ENCODE measurements at places on chromosomes 2 and 18.
A peak's percentile ranks its signal among the peaks of the same experiment; 100 is the strongest.

DNA sequence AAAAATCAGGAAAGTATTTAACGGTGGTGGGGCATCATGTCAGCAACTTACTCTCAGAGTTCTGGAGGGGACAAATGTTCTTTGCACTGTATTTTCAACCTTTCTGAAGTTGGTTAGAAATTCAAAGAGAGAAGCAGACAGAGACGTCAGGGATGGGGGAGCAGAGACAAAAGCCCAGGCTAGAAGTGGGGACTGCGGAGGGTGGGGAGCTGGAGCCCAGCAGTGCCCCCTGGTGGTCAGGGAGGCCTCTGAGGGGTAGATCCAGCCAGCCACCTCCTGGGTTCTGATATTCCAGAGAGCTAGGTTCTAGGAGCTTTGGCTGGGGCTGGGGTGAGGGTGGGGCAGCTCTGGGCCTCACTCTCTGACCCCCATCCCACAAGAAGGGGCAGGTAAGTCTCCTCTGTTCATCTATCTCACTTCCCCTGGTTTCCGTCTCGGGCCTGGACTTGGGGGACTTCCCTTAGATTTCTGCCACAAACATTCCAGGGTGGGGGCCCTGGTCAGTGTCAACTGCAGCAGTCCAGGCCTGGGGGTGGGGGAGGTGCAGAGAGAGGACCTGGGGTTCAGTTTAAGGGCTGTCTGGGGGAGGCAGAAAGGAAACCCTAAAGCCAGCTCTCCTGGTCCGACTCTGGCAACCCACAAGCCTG, 8.9 kb downstream of the TNS1 start:
- DNase-seq: no peak

- no peak for DNase-seq
These were observed 94.4 kb upstream of the TSPYL6 start for GRCh38 chr2:54350426-54350825.

GRCh38 chr2:98486374-98486981, 41.8 kb downstream of the INPP4A start:
- DNase-seq: no peak

DNA sequence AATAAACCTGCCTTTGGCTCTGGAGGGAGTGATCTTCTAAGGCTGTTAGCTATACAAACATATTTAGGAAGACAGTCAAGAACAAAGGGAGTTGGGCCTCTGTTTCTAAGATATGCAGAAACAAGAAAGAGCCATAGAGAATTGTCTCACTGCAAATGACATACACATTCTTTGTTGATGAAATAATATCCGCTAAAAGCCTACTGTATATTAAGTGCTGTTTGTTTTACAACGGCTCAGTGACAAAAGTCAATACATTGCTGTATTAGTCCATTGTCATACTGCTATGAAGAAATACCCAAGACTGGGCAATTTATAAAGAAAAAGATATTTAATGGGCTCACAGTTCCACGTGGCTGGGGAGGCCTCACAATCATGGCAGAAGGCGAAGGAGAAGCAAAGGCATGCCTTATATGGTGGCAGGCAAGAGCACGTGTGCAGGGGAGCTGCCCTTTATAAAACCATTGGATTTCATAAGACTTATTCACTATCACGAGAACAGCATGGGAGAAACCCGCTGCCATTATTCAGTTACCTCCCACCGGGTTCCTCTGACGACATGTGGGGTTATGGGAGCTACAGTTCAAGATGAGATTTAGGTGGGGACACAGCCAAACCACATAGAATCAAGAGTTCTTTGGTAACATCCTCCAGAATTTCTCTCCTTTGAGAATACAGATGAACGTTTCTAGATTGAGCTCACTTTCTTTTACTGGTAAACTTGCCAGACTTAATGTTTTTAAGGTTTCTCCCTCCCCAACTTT, 157.8 kb downstream of the PIK3C3 start:
- no peak for DNase-seq

- DNase-seq: no peak
These were observed 17.4 kb downstream of the SCN2A start for GRCh38 chr2:165256618-165257017.

DNA sequence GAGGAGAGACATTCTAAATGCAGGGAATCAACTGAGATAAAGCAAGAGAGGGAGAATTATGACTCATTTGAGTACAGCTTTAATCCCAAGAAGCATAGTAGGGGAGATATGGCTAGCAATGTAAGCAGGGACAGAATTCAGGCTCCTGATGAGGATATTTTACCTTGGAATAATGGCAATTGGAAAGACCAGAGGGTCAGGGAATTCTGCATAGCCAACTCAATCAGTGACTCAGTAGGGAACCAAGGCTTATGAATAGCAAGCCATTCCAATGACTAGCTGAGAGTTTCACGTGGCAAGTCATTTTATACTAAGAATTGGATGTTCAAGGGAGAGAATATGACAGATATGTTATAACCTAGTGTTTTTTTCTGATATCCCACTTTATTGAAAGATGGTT, 563.8 kb upstream of the NETO1 start:
- no peak for DNase-seq

GRCh38 chr2:8567469-8568260, 114.2 kb upstream of the ID2 start:
- DNase-seq: no peak

- no peak for DNase-seq
These were observed 203.8 kb upstream of the SIX2 start for GRCh38 chr2:45212953-45213635.

- no peak for DNase-seq
These were observed 343.1 kb downstream of the CBLN2 start for GRCh38 chr18:72201032-72201431.

DNA sequence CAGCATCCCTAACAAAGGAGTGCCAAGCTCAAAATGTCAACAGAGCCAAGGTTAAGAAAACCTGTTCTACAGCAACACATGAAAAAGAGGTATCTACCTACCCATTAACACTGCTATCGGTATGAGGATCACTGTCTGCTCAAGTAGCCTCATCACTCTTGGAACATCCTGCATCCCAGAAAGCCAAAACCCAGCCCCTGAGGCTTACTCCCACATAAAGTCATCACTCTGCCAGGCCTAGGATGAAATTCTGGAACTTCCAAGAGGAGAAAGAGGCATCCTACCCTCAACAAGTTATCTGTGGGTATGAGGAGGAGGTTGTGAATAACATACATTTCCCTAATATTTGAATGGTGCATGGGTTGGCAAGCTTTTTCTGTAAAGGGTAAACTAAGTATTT, 25.5 kb downstream of the CDH2 start:
- no peak for DNase-seq

DNA sequence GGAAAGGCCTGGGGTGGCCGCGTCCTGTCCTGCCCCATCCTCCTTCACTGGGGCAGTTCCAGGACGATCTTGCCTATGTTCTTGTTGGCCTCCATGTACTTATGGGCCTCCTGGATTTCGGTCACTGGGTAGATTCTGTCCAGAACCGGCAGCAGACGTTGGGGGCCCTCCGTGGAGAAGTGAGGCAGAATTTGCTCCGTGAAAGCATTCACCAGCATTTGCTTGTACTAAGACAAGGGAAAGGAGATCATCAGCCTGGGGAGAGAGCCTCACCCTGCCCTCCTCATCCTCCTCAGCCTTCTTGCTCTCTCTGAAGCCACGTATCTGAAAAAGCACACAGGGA, 1.4 kb upstream of the SF3B6 start:
- no peak for DNase-seq

- DNase-seq: no peak
These were observed 221.6 kb downstream of the GPD2 start for GRCh38 chr2:156657809-156658208.

- peak; percentile 10 for DNase-seq
These were observed 39.5 kb upstream of the NRP2 start for GRCh38 chr2:205642599-205643356.

GRCh38 chr2:3487028-3487425, 32.3 kb downstream of the ADI1 start:
- DNase-seq: no peak

DNA sequence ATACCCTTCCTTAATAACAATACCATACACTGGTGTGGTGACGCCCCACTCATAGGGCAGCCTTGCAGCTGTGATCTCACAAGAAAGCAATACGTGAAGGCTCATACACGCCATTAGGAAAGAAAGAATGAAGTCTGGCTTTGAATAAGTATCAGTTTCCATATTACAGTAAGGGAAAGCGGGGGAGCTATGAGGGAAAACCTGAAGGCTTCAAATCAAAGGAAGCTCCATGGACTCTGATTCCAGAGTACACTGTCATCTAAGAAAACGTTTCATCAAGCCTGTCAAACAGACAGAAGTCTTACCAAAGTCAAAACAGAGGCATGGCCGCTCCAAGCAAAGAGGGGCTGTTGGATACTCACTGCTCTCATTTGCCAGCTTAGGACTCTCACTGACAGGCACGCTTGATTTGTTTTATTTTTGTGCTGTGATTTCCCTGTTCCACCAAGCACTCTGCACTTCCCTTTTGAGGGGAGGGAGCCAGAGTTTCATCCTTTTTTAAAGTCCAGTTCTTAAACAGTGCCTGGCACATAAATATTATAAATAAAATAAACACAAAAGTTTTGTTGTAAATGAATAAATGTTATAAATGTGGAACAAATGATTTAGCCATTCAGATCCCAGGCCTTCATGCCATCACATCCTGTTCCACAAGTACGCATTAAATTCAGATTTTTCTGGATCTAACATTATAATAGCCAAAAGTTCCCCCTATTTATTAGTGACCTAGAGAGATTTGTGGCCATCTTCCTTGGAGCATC, 221.2 kb downstream of the PIEZO2 start:
- no peak for DNase-seq

DNA sequence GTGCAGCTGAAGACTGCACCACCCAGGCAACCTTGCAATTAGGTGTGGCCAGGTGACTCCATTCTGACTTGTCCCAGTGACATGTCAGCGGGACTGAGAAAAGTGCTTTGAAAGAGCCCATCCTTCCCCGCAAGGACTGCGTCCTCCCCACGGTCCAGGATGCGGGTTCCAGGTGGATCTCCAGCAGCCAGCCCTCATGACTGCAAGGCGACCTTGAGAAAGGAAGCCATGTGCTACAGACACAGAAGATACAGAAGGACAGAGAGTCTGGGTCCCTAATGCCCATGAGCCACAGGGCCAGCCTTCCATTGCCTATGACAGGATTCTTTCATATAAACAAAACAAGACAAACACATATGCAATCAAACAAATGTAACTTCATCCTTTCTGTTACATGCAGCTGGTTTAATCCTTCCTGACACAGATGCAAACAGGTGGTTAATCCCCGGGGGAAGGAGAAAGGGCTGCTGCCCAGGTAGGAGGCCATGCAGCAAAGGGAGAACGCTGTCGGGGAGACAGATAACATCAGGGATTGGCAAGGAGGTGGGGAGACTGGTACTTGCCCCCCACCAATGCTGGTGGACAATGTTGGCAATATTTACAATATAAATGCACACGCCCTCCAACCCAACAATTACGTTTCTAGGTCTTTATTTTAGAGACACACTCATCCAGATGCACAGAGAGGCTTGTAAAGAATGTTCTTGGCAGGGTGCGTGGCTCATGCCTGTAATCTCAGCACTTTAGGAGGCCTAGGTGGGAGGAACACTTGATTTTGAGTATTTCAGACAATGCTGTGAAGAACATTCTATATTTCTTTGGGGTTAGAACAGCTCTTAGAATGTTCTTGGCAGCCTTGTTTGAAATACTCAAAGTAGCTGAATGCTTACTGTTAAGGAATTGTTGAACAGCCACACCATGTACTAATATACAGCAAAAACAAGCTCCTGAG, 64.8 kb downstream of the NCAPH start:
- DNase-seq: no peak

DNA sequence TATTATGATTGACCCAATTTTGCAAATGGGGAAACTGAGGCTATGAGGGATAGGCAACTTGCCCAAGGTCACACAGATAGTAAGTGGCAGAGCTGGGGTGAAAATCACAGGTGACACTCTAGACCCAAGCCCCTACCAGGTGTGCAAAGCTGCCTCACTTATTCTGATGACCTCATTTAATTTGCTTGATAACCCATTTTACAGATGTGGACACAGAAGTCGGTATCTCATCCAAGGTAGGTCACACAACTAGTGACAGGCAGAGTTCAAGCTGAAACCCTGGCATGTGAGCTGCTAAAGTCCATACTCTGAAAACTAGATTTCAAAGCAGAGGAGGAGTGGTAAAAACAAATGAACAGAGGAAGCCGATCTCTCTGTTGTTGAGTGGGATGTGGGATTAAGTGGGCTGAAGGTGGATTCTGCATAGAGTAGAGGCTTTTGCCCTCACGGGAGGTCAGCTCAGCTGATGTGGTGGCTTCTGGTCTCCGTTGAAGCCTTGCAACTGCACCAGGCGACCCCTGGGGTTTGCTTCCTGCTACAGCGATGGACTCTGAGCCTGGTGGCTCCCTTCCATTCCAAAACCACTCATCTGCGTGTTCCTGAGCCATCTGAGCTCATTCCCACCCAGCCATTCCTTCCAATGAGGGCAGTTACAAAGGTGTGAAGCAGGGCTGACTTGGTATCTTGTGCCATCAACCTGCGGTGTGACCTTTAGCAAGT, 164.3 kb upstream of the FHL2 start:
- DNase-seq: no peak

DNA sequence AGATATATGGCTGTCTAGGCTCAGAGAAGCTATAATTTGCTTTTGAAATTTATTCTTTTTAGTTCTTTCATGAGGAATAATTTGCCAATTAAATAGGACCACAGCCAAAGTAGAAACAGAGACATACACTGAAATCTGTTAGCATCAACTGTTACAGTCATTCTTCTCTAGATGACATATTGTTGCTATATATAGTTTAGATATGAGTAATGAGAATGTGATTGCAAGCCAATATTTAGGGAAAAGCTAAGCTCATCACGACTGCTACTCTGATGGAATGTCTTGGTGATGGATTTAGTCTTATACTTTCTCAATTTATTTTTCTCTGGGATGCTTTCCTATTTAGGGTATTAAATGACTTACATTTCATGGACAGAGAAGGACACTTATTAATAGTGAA, 259.1 kb downstream of the LNPK start:
- no peak for DNase-seq

GRCh38 chr2:224749136-224749535, 33.0 kb upstream of the CCDC195 start:
- no peak for DNase-seq

- DNase-seq: no peak
These were observed 9.3 kb downstream of the L3MBTL4 start for GRCh38 chr18:6405237-6406074.

GRCh38 chr18:79953971-79954651, 2.7 kb upstream of the SLC66A2 start:
- no peak for DNase-seq

GRCh38 chr2:157442636-157443035, 1.3 kb downstream of the CYTIP start:
- no peak for DNase-seq

DNA sequence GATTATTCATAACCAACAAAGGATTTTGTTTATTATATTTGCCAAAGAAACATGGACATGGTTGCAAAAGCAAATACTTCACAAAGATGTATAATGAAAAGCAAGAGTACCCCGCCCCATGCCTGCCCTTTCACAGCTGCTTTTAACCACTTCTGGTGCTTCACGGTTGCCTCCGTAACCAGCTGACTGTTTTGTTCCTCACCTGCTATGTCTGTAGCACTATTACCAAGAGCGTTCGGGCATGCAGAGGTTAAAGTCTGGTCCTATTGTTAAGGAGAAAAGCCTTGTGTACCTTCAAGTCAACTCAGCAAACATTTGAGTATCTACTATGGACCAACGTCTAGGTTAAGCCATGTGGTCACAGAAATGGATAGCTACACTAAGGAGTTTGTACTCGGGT, 115.2 kb upstream of the FOSL2 start:
- no peak for DNase-seq

All from right lung (tissue), 10 donors.